ENCODE measurements at places on chromosomes 1 and 21. TPM values are rescaled to one million over a fixed set of nuclear protein-coding genes. Genes with fewer than 3 reads are reported as not detected.

The OR10K1 gene
- total RNA-seq: not detected

The SLC44A5 gene
- 0.07 TPM for total RNA-seq

The ACKR1 gene
- total RNA-seq: not detected

The HPCAL4 gene
- not detected for total RNA-seq

The HSD3B2 gene
- not detected for total RNA-seq

The NR5A2 gene
- not detected for total RNA-seq

The CFHR1 gene
- total RNA-seq: not detected

The IER5 gene
- 64.7 TPM for total RNA-seq

The OR10J1 gene
- not detected for total RNA-seq

The PPIAL4G gene
- not detected for total RNA-seq

The PERM1 gene
- not detected for total RNA-seq

The PAPPA2 gene
- total RNA-seq: 0.05 TPM

The TMEM269 gene
- total RNA-seq: 0.05 TPM

The SAMD13 gene
- 1.3 TPM for total RNA-seq

The SERTAD4 gene
- 5.9 TPM for total RNA-seq

The KLHDC7A gene
- 0.05 TPM for total RNA-seq

The EPHA2 gene
- total RNA-seq: 169 TPM

The LDLRAD1 gene
- 0.42 TPM for total RNA-seq

The RGS7 gene
- not detected for total RNA-seq

The GSTM1 gene
- 10.8 TPM for total RNA-seq

The NECTIN4 gene
- total RNA-seq: 50.0 TPM

The NPHS2 gene
- total RNA-seq: not detected

The CDK18 gene
- 15.0 TPM for total RNA-seq

The ADAMTSL4 gene
- total RNA-seq: 14.4 TPM

The ADAM30 gene
- not detected for total RNA-seq

The ANKRD35 gene
- total RNA-seq: 16.9 TPM

The IL22RA1 gene
- 2.1 TPM for total RNA-seq

The DTL gene
- total RNA-seq: 15.2 TPM

The ZNF684 gene
- 4.5 TPM for total RNA-seq

The BLACAT1 gene
- 1.3 TPM for total RNA-seq

The ACADM gene
- total RNA-seq: 30.0 TPM

The TNN gene
- total RNA-seq: not detected

The TNFRSF4 gene
- not detected for total RNA-seq

The HLX gene
- total RNA-seq: 0.42 TPM

The CELA2B gene
- not detected for total RNA-seq

The FAM177B gene
- not detected for total RNA-seq

The CELA3B gene
- total RNA-seq: not detected

The SDC3 gene
- 7.3 TPM for total RNA-seq

The SH3D21 gene
- total RNA-seq: 7.6 TPM

The ELAPOR1 gene
- 0.23 TPM for total RNA-seq
